A549 treated with ZK216348 at 1 μM for 4 hours (cell line): ENCODE measurements at places on chromosomes 11 and 22. TPM values are rescaled to one million over a fixed set of nuclear protein-coding genes. Genes with fewer than 3 reads are reported as not detected.

Gene SDHAF2
- total RNA-seq = 37.5 to 46.1 TPM (median 43.3 TPM) in 5 replicates

Gene OSM
- not detected in 5 replicates for total RNA-seq

Gene PNPLA3
- total RNA-seq = 0.52 to 1.7 TPM (median 1.3 TPM) in 5 replicates

Gene UPK3A
- not detected in 5 replicates for total RNA-seq

Gene PATE1
- total RNA-seq = not detected in 5 replicates

Gene TMPRSS4
- 0.14 TPM in 1 of 5 replicates, not detected in the others for total RNA-seq

Gene PACSIN3
- total RNA-seq = 22.2 to 35.1 TPM (median 32.1 TPM) in 5 replicates

Gene VPREB1
- not detected in 5 replicates for total RNA-seq

Gene RCOR2
- total RNA-seq = 0.64 to 1.0 TPM (median 0.95 TPM) in 5 replicates

Gene GRM5
- not detected in 5 replicates for total RNA-seq

Gene SESN3
- 0.05 to 0.23 TPM (median 0.07 TPM) in 5 replicates for total RNA-seq

Gene TSSK2
- not detected in 5 replicates for total RNA-seq

Gene PDGFD
- 5.7 to 8.9 TPM (median 7.5 TPM) in 5 replicates for total RNA-seq

Gene BIK
- 0.81 to 2.1 TPM (median 1.2 TPM) in 5 replicates for total RNA-seq

Gene FAT3
- total RNA-seq = 0.27 to 0.67 TPM (median 0.49 TPM) in 5 replicates

Gene MUC5AC
- 0.79 to 3.9 TPM (median 2.7 TPM) in 5 replicates for total RNA-seq

Gene DERL3
- 0.31 to 0.68 TPM (median 0.65 TPM) in 5 replicates for total RNA-seq

Gene PC
- total RNA-seq = 18.8 to 44.8 TPM (median 36.0 TPM) in 5 replicates

Gene REXO2
- total RNA-seq = 96.2 to 112 TPM (median 107 TPM) in 5 replicates

Gene OR8D4
- not detected in 5 replicates for total RNA-seq

Gene VSTM5
- not detected in 5 replicates for total RNA-seq

Gene TSKU
- 98.6 to 186 TPM (median 176 TPM) in 5 replicates for total RNA-seq

Gene APOL5
- not detected in 5 replicates for total RNA-seq

Gene RFPL2
- 0.18 TPM in 1 of 5 replicates, not detected in the others for total RNA-seq

Gene SNAP29
- total RNA-seq = 17.0 to 18.8 TPM (median 18.4 TPM) in 5 replicates

Gene TUB
- total RNA-seq = 5.1 to 7.9 TPM (median 7.5 TPM) in 5 replicates

Gene SERHL2
- total RNA-seq = 0.14 to 0.27 TPM (median 0.26 TPM) in 3 of 5 replicates, not detected in the others

Gene ACR
- total RNA-seq = 0.19 to 0.54 TPM in 2 of 5 replicates, not detected in the others

Gene CNGA4
- 0.12 TPM in 2 of 5 replicates, not detected in the others for total RNA-seq

Gene MMP8
- not detected in 5 replicates for total RNA-seq

Gene HMOX1
- total RNA-seq = 446 to 674 TPM (median 524 TPM) in 5 replicates

Gene RASL10A
- 0.32 to 0.67 TPM (median 0.57 TPM) in 4 of 5 replicates, not detected in the other for total RNA-seq

Gene CDCA5
- total RNA-seq = 53.2 to 69.3 TPM (median 67.2 TPM) in 5 replicates
